ENCODE measurements at places on chromosomes 7 and 10.

GRCh38 chr7:148245381-148245780 is 345.2 kb upstream of the C7orf33 start:
- no peak for DNase-seq

- no peak for DNase-seq
Observed at GRCh38 chr7:128163473-128163872, 77.6 kb upstream of the LEP start.

DNA sequence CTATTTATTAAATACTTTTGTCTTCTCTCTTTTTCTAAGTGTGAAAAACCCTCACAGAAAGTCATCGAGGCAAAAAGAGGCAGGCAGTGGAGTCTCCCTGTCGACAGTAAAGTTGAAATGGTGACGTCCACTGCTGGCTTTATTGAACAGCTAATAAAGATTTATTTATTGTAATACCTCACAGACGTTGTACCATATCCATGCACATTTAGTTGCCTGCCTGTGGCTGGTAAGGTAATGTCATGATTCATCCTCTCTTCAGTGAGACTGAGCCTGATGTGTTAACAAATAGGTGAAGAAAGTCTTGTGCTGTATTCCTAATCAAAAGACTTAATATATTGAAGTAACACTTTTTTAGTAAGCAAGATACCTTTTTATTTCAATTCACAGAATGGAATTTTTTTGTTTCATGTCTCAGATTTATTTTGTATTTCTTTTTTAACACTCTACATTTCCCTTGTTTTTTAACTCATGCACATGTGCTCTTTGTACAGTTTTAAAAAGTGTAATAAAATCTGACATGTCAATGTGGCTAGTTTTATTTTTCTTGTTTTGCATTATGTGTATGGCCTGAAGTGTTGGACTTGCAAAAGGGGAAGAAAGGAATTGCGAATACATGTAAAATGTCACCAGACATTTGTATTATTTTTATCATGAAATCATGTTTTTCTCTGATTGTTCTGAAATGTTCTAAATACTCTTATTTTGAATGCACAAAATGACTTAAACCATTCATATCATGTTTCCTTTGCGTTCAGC is 43.4 kb downstream of the TARP start:
- no peak for DNase-seq

GRCh38 chr10:101330631-101331225 is 23.2 kb upstream of the BTRC start:
- peak; percentile 56 for DNase-seq

DNA sequence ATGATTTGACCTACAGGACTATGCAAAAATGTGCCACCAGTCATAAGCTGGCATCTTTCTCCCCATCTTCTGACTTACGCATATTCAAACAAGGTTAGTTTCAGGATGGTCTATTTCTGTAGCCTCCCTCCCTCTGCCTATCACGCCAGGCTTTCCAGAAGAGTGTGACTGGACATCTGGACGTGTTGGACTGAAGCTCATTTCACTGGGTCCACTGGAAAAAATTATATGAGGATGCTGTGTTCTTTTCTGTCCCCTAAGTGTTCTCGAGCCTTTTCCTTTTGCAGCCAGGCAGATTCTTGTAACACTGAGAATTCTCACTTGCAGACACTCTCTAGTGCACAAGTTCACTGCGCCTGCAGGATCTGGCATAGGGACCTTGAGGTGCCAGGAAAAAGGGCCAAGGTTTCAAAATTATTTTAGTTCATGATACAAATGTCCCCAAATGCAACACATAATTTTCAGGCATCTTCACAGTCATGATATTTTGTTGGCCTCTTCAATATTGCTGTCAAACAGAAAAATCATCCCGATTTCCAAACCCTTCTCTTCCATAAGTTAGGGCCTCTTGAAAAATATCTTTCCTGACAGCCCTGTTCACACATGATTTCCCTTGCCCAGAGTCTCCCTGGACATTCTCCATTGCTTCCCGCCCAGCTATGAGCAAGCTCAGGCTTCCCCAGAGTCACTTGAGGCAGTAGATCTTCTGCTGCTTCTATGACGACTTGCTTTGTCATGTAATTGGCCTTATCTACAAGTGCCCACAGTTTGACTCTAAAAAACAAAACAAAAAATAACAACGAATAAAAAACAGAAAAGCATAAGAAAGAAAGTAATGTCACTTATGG is 170.4 kb downstream of the BMPER start:
- peak; percentile 62 for DNase-seq

DNA sequence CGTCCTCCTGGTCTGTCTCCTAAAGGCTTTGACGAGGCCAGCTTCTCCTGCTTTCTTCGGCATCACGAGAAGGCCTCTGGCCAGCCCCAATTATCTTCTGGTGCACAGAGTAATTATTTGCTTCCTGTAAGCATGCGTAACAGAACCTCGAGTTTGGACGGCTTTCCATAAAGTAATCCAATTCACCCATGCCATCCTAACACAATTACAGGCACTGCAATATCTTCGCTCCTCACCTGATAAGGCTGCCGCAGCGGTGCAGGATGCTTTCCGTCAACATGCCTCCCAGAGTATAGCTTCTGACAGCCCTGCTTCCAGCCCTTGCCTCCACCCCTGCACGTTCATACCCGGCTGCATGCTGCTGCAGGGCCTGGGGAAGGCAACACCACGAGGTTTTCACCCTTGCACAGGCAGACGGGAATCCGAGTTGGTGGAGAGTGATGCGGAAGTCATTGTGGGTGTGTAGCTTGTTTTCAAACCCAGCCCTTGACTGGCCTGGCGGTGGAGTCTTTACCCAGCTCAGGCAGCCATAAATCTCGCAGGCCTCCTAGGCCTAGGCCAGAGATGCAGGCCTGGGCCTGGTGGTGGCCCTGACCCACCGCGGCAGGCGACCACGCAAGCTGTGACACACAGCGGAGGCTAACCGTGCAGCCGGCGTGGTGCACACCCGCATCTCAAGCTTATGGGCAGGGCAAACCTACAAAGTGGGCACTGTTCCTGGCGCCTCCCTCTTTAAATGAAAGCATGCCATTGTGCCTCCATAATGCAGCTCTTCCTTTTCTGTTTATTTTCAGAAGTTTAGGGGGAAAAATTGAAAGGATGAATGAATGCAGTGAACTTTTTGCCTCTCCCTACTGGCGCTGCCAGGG is 12.7 kb downstream of the EBF3 start:
- no peak for DNase-seq

DNA sequence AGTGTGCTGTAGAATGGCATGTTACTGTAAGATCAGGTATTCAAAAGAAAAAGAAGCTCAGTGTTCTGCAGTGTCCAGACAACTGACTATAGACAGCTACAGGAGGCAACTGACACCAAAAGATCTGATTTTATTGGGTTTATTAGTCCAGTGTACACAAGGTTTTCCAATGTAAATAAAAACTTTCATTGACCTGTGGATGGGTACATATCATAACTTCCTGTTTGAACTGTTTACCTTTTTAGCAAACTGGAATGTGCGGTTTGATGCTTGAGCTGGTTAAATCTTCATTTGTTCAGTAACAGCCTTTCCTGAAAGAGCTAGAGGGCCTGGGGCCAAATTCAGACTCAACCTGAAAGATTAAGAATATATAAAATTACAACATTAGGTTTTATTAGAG is 172.6 kb upstream of the SP8 start:
- no peak for DNase-seq

- no peak for DNase-seq
Observed at GRCh38 chr7:77242554-77242953, 42.9 kb upstream of the FGL2 start.

DNA sequence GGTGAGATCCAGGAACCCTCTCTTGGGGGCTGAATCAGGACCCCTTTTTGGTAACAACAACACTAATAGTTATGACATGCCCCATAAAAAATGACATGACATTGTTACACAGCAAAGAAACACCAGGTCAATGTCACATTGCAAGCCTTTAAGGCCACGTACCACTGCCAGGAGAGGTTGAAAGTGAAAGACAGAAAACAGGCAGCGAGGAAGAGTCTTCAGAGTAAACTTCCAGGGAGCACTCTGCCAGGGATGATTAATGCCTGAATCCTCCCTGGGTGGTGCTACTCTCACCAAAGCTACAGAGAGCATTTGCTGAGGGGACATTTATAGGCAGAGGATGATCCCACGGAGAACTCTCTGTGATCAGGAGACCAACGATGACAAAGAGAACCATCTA is 551.6 kb downstream of the CALN1 start:
- no peak for DNase-seq

DNA sequence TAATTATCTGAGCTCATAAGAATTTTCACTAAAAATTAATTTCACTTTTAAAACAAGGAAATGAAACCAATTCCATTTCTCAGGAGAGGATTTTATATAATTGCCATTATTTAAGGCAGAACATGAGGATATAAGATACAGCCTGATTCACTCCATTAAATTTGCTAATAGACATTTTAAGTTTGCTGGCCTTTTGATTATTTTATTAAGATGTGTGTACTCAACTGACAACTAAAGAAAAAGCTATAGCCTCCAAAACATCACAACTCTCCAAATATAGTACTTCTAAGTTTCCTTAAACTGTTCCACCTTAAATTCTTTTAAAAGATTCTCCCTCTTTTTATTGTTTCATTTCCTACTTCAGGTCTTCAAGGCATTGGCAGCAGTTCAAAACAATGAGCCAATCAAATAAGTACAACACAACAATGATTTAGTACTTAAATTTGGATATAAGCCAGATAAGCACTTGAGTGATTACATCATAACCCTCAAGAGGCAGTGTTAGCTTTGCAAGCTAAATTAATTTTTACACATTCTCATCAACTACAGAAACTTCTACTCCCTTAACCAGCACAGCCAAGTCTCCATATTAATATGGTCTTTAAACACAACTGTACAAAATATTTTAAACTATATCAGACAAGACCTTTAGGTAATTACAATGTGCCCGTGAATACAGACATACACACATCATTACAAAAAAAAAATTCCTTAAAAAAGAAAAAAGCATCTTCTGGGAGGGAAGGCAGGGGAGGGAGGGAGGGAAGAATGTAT is 121.8 kb downstream of the KMT2C start:
- DNase-seq, result peak; percentile 36

- peak; percentile 7 for DNase-seq
Observed at GRCh38 chr7:121126801-121127534, 138.5 kb downstream of the CPED1 start.

DNA sequence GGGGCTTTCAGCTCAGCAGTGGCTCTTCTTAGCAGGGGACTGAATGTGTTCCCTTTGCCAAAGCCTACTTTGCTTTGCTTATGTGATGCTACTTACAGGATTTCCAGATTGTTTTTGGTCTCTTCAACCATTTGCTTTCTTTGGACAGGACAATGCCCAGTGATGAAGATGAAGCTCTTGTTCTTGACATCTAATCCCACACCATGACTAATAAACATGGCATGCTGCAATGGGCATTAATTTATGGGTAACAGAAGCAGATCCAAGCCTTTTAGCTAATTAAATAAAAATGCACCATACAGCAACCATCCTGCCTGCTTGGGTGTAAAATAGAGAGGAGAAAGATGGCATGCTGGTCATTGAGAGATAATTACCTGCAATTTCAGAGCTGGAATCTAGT is 175.5 kb upstream of the ITGB1 start:
- DNase-seq, result no peak

DNA sequence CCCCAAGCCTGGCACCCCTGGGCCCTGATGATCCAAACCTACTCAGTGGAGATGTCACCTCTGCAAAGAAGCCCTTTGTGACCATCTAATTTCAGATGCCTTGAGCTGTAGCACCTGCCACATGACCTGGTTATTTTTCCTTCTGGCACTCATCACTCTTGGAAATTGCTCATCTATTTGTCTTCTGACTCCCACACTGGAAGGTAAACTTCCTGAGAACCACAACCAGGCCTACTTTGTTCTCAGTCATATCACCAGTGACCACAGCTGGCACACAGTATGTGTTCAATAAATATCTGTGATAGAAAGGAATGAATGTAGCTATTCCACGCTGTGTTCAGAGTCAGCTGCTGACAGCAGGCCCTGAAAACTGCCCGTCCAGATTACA is 97.1 kb downstream of the SH3PXD2A start:
- DNase-seq, result no peak

DNA sequence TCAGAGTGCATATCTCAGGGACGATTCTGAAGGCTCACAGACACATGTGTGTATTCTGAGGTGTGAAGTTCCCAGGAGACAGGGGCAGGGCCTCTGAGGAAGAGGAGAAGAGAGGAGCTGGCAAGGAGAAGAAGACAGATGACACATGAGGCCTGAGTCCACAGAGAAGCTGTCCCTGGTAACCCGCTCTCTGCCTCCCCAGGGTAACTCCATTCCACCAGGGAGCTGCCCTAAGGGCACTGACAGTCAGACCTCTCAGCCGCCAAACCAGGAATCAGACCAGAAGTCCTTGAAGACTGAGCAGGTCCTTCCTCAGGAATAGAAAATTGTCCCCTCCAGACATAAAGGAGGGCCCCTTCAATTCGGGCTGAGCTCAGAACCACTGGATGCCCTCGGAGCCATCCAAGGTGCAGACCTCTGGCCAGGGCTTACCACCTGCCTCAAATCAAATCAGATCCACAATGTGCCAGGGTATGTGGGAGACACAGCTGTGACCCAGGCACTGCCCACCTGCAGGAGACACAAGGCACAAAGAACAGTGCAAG is 57.4 kb downstream of the TLL2 start:
- DNase-seq, result no peak

DNA sequence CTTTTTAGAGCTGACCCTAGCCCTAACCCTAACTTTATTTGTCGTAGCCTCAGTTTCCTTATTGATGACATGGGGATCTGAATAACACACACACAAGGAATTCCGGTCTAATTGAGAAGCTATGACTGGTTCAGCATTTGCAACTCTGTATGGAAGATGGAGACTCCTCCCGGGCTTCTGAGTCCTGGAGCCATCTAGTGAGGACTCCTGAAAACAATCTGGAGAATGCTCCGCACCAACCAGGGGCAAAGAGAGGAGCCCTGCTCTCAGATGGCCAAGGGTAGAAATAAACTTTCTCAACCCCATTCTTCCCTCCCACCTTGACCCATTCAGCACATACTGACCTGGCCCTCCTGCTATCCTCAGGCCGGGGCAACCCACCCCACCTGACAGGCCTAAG is 26.4 kb downstream of the MBL2 start:
- no peak for DNase-seq

- DNase-seq, result no peak
Observed at GRCh38 chr7:151861881-151862280, 15.0 kb downstream of the PRKAG2 start.

DNA sequence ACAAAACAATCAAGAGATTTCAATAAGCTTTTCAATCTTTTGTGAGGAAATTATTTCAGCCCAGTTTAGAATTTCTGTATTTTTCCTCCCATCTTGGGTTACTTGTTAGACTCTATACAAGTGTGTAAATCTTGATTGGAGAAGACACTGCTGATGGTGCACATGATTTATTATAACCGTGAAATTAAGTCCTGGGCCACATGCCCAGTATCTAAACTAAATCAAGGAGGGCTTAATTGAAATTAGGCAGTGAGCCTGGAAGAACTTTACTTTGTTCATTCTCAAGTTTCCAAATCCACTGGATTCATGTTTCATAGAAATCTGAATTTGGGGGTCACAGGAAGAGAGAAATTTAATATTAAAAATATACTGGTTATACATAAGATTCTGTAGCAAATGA is 44.5 kb downstream of the CSTF2T start:
- DNase-seq, result no peak

Measured in GM03348 (cell line).